CD4-positive, alpha-beta T cell treated with Interleukin-10 for 1 hour (primary cell): ENCODE measurements at places on chromosomes 2 and 18.

GRCh38 chr2:103959174-103960128 lies 894.5 kb upstream of the POU3F3 start:
- DNase-seq, result no peak

DNA sequence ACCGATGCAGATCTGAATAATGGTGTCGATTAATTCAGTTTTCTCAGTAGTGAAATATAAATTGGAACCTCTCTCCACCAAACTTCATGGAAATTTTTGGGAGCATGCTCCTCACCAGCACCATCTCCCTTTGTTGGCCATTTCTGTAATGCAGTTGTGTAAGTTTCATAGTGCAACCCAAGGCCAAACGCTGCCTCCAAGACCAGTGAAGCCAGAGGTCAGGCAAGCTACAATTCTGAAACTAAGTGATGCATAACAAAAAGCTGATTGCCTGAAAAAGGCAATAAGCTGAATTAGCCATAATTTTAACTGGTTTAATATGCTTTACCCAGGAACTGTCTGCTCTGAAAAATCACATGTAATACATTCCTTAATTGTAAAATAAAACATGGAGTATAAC lies 138.3 kb upstream of the TACR1 start:
- no peak for DNase-seq

DNA sequence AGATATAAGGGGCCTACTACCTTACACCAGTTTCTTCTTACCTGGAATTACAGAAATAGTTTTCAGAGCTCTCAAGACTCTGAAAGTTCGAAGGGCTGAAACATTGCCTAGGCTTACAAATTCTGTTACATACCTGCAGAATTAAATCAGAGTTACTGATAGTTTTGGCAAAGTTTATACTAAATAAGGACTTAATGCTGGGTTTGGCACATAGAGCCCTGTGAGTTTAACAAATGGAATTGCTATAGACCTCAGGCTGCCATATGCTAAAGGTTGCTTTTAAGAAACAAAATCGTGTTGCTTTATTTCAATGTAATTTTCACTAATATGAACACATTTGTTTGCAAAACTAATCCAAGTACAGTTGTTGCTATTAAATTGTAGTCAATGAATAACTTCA lies 40.1 kb downstream of the SCN3A start:
- DNase-seq, result no peak

GRCh38 chr18:77061281-77061945 lies 71.2 kb downstream of the MBP start:
- no peak for DNase-seq

- peak; percentile 16 for DNase-seq
These were observed 57.4 kb upstream of the PCBP1 start for GRCh38 chr2:70029814-70030409.

- DNase-seq, result no peak
These were observed 8.1 kb downstream of the CHN1 start for GRCh38 chr2:174997110-174997509.

DNA sequence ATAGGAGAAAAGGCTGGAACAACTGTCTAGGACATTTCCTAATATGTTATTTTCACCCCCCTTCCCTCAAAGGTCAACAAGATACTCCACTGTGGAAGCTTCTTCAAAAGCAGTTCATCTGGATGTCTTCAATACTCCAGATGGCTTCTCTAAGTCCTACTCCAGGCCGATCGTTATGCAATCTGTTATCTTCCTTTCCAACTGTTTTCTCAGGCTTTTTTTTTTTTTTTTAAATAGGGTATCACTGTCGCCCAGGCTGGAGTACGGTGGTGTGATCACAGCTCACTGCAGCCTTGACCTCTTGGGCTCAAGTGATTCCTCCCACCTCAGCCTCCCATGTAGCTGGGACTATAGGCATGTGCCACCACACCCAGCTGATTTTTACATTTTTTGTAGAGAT lies 26.3 kb downstream of the ATP8B1 start:
- DNase-seq, result no peak

GRCh38 chr2:61854564-61855317 lies 881 bp upstream of the FAM161A start:
- peak; percentile 96 for DNase-seq

GRCh38 chr2:168314236-168314635 lies 66.8 kb upstream of the STK39 start:
- no peak for DNase-seq

DNA sequence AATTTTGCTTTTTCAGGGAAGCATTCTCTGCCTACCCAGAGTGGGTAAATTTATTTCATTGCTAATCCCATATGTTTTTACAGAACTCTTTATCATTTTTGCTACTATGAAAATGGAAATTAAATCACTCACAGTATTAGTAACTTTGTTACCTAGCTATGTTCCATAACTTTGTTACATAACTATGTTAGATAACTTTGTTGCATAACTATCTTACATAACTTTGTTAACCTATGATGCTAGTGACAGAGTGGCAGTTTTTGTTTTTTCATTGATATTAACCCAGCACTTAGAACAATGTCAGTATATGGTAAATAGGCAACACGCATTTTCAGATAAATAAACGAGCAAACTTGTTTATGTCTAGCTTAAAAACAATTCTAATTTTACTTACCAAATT lies 286.6 kb downstream of the LRP1B start:
- no peak for DNase-seq

DNA sequence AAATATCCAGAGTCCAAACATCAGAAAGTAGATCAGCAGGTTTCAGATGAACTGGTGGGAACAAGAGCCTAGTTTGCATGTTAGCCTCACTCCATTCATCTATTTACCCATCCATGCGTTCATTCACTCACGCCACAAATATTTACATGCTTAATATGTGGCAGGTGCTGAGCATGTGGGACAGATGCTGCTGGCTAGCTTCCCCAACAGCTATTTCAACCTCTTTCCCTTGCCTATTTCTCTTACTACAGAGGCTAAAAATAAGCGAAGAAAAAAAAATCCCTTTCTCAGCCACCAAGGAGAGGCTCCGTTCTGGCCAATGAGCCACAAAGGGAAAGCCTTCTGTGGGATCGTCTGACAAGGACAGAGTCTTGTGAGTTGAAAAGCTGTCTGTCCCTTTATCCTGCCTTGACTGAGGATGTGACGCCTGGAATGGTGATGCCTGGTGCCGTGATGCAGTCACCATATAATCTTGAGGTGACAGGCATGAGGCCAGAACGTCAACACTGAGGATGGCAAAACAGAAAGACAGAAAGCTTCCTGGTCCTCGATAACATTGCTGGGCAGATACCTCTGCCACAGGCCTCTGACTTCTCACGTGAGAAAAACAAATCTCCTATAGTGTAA lies 78.2 kb downstream of the KCTD1 start:
- no peak for DNase-seq

DNA sequence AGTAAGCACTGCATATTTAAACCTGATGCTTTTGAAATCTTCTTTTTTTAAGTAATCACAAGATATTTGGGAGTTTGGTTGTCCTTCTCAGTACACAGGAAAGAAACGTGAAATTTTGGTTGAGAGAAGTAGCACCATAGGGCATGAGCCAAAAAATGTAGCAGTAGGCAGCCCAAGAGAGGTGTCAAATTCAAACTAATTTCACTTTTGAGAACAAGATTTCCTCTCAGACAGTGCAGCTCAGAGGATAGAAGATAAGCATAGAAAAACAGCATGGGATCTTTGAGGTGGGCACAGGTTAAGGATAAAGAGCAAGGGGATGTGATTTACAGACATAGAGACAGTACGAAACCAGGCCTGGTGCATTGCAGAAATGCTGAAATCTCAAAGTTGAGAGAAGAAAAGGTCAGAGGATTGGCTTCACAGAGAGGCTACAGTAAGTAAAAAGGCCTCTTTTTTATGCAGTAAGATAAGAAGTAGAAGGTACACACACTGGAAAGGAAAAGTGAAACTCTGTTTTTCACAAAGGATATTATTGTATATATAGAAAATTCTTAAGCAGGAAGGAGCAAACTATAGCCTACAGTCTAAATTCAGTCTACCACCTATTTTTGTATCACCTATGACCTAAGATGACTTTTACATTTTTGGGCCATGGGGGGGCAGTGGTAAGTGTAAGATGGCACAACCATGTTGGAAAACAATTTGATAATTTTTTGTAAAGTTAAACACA lies 89.8 kb downstream of the PKP4 start:
- no peak for DNase-seq

DNA sequence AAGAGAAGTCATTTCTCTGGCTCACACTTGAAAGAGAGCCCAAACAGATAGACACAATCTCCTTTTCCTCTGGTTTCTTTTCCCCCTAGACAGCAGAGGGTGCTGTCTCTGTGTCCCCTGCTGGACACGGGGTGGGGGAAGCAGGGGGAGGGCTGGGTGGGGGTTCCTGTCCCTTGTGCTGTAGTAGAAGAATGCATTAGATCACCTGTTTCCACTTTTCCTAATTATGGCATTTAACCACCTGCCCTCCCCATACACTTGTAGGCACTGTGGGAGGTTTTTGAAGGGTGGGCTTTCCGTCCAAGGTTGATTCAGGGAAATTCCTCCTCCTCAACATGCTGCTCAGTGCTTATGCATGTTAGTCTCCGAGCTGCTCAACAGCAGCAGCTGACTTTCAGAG lies 206.2 kb upstream of the EPAS1 start:
- no peak for DNase-seq

- no peak for DNase-seq
These were observed 81.4 kb downstream of the CABYR start for GRCh38 chr18:24220318-24220688.

DNA sequence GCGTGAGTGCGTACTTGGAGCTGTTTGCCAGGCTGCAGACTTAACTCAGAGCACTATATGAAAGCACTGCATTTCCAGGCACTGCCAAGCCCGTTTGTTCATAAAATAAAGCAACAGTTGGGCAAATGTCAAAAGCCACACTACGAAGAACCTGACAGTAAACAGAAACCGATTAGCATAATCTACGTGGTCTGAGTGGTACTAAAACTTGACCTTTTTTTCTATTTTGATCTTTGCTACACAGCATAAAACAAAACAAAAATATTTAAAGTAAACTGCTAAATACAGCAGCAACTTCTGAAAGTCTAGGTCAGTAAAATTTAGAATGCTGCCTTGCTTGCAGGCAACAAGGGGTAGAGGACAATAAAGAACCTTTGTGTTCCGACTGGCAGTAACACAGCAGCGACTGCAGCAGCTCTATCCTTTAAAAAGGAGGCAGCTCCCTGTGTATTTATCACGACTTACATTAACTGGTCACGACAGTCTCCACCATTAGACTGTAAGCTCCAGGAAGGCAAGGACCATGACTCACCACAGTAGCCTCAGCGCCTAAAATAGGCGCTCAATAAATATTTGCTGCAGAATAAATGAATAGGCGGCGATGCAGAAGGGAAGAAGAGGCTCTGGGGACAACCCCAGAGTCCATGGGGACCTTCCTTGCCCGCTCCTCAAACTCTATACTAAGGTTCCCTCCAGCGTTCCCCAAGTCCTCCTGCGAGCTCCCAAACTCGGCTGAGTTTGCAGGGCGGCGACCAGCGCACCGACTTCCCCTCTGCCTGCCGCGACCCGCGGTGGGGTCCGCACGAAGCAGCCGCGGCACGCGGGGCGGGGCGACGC lies 902 bp downstream of the SS18 start:
- peak; percentile 27 for DNase-seq

- DNase-seq, result no peak
These were observed 102.5 kb upstream of the CRIM1 start for GRCh38 chr2:36253086-36253485.

GRCh38 chr2:150383587-150383986 lies 103.9 kb downstream of the RND3 start:
- no peak for DNase-seq

- DNase-seq, result peak; percentile 42
These were observed 2.5 kb downstream of the IGFBP5 start for GRCh38 chr2:216692636-216693413.

DNA sequence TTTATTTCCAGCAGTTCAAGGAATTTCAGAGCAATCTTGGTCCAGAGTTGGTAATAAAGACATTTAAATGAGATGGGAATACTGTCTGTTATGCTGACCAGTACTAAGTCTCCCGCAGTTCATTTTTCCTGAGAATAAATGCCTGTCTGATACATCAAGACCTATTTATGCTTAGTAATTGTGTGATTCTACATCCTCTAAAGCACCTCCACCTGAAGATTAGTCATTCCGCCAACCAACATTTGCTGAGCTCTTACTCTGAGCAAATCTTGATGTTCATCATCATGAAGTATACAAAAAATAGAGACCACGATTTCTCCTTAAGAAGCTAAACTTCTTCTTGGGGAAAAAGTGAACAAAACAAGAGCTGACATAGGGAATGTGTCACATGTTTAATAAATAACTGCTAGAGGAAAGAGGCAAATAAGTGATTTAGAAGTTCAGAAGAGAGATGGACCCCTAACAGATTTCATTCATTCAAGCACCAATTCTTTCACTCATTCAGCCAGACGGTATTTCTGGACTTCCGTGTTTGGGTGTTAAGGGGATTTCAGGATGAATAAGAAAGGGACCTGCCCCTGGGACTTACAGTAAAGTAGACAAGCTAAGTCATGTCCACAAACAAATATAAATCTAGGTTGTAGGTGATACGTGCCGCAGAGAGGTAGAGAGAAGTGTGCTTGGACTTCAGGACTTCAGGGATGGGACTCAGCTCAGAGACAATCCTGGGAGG lies 34.2 kb upstream of the PPP4R1 start:
- DNase-seq, result no peak

DNA sequence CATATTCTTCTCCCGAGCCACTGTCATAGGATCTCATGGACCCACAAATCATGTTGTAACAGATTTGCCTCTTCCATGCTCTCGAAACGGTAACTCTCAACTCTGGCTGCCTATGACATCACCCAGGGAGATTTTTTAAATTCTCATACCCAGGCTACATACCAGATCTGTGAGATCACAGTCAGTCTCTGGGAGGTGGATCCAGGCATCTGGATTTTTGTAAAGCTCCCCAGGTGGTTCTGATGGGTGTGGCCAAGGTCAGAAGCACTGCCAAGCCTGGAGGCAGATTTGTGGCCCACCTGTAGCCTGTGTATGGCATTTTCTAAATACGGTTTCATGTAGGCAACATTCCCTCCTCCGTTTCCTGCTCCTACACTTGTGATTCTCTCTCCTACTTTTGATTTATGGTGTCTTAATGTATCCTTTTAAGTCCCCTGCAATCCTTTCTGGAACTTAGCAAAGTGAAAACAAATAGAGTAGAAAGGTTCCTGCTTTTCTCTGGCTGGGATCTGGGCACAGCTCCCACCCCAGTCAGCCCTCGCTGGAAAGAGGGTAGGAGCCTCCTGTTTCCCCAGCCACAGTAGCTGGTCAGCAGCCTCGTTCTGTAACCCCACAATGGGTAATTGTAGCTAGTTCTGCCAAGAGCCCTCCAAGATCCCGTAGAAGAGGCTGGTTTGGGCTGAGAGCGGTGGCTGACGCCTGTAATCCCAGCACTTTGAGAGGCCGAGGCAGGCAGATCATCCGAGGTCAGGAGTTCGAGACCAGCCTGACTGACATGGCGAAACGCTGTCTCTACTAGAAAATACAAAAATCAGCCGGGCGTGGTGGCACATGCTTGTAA lies 96.2 kb downstream of the KLHL29 start:
- no peak for DNase-seq

- DNase-seq, result no peak
These were observed 77.5 kb upstream of the RANBP2 start for GRCh38 chr2:108641756-108642155.
